Stimulated activated CD4-positive, alpha-beta T cell treated with anti-CD3 and anti-CD28 coated beads, Interleukin-1b, Interleukin-23, amount 100 ng/mL, for 1 hour (primary cell): ENCODE measurements at places on chromosomes 6 and 20.

DNA sequence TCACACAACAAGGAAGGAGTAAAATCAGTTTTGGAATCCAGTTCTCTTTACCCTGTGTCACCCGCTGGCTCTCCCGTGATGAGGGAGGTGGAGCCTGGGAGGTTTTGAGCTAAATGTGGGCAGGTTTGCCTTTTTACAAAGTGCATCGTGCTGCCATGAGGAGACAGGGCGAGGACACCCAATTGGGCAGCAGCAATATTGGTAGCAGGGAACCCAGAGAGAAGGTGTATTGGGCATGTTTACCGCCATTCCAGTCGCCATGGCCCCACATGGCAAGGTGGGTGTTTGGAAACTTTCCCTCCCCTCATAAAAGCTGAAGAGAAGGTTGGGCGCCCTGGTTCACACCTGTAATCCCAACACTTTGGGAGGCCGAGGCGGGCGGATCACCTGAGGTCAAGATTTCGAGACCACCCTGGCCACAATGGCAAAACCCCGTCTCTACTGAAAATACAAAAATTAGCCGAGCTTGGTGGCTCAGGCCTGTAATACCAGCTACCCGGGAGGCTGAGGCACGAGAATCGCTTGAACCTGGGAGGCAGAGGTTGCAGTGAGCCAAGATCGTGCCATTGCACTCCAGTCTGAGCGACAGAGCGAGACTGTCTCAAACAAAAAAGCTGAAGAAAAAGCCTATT is 3.5 kb upstream of the UBE2V1 start:
- DNase-seq, result no peak

DNA sequence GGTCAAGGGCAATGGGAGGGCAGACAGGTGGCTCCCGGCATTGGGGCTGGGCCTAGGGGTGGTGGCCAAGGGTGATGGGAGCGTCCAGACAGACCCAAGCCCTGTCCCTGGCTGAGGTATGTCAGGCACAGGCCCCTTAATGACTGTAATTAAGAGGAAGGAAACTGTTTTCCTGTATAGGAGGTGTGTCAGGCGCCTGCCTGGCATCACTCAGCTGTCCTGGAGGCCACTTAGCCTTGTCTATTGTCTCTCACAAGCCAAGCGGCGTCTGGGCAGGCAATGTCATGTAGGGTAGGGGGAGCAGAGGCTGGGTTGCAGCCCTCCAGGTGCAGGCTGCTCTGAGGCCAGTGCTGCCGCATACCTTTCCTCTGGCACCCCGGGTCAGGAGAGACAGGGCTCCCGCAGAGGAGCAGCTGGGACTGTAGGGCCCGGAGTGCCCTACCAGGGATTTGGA is 3.9 kb upstream of the FAM83C start:
- DNase-seq, result no peak

DNA sequence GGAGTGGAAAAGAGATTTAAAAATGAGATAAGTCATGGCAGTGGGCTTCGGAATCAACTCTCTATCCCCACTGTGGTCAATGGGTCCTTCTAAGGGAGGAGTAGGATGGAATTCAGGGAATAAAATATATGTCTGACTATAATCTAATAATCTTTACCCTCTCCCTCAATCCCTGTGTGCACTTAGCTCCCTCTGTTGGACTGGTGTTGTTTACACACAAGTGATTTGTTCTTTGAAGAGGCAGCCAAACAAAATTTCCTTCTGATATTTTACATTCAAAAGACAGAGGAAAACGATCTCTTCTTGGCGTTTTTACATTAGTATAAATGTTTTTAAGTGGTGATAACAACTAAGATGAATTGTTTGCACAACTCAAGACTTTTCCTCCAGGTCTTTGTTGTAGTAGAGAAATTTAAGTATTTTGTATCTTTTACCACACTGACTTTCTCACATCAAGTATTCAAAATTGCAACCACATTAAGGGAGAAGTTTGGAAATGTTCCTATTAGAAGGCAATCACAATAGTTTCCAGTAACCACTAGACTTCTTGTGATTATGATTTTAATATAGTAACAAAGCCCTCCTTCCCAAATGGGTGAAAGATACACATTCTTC is 317.8 kb downstream of the CENPW start:
- DNase-seq, result no peak

GRCh38 chr6:44111434-44112417 is 15.5 kb downstream of the MRPL14 start:
- no peak for DNase-seq

GRCh38 chr20:3595541-3595940 is 67.7 kb downstream of the GFRA4 start:
- no peak for DNase-seq

DNA sequence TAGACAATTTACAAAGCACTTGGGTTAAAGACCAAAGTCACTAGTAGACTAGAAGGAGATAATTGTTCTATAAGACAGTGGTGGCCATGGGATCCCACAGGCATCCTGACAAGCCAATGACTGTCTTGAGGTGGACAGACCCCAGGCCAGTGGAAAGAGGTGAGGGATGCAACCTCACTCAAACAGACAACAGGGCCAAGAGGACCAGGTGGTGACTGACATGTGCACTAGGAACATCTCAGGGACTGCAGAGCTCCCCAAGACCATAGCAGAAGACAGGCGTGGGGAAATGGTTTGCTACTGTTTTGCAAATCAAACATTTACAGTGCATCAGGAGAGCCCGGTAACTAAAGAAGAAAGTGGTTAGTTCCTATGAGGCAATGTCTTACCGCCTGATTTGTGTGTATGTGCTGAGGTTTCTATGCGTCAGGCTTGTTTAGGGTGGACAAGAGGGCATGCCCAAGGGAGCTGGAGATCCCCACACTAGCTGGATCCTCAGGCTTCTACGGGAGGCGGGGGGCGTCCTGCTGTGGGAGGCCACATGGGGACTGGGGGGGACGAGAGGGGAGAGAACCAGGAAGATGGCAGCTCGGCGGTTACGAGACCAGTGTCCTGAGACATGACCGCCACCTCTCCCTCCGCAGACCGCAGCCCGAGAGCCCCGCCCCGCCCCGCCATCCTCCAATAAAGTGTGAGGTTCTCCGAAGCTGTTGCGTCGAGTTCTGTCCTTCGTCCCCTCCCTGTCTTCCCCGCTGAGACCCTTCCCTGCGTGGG is 623 bp upstream of the MRPS26 start:
- no peak for DNase-seq

DNA sequence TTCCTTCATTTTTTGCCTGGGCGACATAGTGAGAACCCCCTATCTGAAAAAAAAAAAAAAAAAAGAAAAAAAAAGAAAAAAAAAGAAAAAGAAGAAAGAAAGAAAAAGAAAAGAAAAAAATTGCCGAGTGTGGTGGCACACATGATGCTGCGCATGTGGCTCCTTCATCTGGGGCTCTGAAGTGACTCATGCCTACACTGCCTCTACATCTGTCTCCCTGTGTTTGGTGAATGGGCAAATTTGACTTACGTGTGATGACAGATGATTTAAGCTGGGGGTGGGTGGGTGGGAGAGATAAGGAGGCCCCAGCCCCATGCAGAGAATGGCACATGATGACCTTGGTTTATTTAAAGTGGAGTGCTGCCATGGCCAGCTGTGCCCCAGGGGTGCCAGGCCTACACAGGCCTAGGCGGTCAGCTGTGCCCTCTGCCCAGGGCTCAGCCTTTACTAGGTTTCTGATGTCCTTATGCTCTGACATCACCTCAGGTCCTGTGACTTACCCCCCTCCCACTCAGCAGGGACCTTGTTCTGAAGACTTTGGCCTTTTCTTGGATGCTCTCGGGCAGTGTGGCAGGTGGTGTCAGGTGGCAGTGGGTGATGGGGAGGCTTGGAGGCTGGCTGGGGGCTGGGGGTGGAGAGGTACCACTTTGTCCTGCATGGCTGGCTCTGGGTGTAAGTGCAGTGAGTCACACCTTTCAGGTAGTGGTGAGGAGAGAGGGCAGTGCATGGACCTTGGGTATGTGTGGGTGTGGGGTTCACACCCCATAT is 41.1 kb downstream of the VEGFA start:
- no peak for DNase-seq

- no peak for DNase-seq
Observed at GRCh38 chr6:25137916-25138232, 141.3 kb upstream of the CARMIL1 start.

- no peak for DNase-seq
Observed at GRCh38 chr20:603116-603640, 6.9 kb downstream of the TCF15 start.

DNA sequence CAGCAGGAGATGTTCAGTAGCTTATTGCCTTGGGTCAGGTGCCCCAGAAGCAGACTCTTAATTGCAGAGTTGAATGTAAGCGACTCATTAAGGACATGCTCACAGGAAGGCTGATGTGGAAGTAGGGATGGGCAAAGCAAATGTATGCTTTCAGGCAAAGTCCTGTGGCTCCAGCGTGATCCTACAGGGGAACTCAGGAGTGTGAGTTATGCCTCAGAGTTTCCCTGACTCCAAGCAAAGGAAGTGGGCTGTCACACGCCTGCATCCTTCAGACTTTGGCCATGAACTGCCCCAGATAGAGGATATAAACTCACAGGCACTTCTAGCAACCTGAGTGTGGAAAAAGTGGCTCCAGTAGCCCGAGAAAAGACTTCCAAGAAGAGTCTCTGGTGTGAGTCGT is 64.9 kb upstream of the ZNF133 start:
- DNase-seq, result no peak

DNA sequence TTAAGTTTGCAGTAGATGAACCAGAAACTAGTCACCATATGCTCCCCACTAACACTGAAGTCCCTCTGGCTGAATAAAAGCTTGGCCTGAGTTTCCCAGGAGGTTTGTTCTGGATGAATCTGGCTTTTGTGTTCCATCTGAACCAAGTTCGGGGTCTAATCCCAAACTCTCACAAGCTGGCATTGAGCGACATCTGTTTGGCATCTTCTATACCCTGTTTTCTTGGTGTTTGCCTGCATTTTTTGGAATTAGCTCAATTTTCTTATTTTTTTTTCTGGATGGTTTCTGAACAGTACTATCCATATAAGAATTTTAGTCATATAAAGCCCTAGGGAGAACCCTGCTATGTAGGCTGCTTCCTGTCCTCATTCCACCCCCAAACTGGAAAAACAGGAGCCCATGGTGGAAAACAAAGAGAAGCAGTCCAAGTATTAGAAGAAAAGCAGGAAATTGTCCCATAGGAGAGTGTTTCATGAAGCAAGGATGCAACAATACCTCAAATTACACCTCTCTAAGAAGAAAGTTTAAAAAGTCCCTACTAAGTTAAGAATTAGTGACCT is 737.1 kb downstream of the DHX35 start:
- no peak for DNase-seq

- DNase-seq, result no peak
Observed at GRCh38 chr6:112485827-112486212, 138.7 kb downstream of the RFPL4B start.

DNA sequence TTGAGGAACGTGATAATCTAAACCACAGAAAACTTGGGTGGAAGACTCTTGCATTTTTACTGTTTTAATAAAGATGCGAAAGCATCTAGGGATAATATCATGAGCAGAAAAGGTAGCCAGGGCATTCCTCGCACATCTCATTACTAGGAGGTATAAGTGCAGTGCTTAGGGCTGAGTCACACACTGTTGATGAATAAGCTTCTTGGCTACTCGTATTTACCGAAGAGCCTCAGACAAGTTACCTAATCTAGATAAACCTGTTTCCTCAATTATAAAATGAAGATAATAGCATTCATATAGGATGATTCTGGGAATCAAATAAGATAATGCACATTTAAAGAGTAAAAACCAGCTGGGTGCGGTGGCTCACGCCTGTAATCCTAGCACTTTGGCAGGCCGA is 780 bp upstream of the KIAA0319 start:
- DNase-seq, result no peak

- DNase-seq, result no peak
Observed at GRCh38 chr6:167553736-167554119, 228.8 kb downstream of the TTLL2 start.

- no peak for DNase-seq
Observed at GRCh38 chr20:62217913-62218773, 1.9 kb downstream of the HRH3 start.

GRCh38 chr6:56025795-56026194 is 150.4 kb upstream of the BMP5 start:
- no peak for DNase-seq

- DNase-seq, result no peak
Observed at GRCh38 chr6:39870950-39871349, 63.3 kb downstream of the MOCS1 start.

DNA sequence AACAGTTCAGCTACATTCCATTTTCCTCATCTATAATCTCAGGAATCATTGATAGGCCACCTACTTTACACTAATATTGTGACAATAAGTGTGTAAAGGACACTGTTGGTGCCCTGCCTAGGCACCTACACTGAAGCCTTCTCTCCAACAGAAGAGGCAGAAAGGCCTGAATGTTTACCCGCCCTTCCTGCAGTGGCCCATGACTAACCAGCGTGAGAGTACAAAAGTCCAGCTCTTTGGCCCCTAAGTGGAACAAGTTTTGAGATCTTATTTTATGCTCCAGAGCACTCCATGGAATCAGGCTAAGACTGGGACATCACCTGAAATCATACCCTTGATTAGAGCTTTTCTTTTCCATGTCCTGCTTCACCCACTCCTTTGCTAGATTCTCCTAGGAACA is 359.7 kb downstream of the ARHGAP18 start:
- DNase-seq, result no peak

- no peak for DNase-seq
Observed at GRCh38 chr6:72724545-72724944, 102.7 kb downstream of the KCNQ5 start.

DNA sequence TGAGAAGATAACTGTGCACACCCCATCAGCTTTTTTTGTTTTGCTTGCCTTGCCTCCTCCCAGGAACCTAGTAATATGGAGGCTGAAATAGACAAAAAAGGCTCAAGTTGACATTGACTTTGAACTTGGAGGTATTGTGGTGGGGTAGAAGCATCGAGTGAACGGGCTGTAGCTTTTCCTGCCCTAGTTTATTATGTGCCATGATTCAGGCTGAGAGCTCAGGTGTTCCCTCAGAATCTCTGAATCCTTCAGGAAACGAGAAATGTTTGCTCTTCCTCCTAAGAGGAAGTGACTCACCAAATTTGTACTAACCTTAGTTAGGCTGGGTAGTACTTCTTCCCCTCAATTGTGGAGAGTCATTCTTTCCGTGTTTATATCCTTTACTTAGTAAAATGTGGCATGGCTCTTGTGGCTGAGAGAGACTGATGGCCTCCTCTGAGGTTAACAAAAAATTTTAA is 98.8 kb downstream of the SASH1 start:
- no peak for DNase-seq

DNA sequence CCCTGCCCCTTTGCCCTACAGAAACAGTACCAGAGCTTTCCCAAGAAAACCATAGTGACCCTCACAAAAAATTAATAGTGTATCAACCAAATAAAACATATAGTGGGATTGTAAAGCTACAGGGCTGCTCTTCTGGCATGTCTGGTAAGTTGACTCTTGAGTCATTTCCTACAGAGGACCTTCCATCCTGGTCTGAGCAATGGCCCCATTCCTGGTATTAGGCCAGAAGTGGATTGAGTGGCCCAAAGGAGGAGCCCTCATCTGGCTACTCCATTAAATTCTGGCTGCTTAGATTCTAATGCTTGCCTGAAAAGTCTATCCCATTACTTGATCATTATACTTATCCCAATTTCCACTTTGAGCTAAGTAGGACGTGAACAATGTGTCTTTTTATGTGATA is 150.9 kb upstream of the HMGN3 start:
- no peak for DNase-seq
